ENCODE measurements at places on chromosomes 7 and 10. TPM values are rescaled to one million over a fixed set of nuclear protein-coding genes. Genes with fewer than 3 reads are reported as not detected.

Gene ARMC3
- total RNA-seq = not detected

Gene CYCS
- 46.6 TPM for total RNA-seq

- DNase-seq = no peak
These were observed at the start of gene MKX for GRCh38 chr10:27745732-27746396. Gene MKX, minus strand, starts transcription at chr10:27745819. Its CDS starts 2,404 bp downstream, at chr10:27743415.

DNA sequence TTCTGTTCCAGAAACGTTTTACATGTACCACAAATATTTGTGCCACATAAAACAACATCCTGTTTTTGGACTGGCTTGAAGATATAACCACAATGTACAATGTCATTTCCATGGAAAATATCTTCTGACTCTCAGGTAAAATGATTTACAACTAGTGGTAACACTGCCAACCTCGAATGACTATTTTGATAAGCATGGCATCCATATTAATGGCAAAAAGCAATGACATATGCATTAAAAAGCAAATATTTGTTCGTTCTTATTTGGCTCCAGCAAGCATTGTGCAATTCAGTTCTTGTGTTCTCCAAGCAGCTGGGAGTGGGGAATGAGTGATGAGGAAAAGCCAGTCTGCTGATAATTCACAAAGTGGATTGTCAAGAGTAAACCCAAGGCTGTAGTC, 289.0 kb downstream of the PLXDC2 start:
- DNase-seq = no peak

DNA sequence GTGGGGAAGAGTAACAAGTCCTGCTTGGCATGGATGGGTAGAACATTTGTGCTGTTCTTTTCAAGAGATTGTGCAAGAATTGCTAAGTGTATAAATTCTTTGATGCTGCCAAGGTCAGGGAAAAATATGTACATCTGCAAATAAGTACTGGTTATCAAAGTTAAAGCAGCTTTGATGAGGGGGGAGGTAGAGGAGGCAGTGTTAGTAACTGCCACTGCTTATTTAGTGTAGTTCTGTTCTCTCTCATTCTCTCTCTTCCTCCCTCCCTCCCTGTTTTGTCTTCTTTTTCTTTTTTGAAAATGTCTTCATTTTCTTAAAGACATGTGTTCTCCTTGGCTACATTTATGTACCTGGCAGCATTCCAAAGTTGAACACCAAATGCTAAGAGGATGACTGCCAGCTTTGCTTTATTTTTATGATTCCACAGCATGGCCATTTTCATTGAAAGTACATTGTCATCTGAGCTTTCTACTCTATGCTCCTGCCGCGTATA, 18.6 kb downstream of the CACNB2 start:
- no peak for DNase-seq

DNA sequence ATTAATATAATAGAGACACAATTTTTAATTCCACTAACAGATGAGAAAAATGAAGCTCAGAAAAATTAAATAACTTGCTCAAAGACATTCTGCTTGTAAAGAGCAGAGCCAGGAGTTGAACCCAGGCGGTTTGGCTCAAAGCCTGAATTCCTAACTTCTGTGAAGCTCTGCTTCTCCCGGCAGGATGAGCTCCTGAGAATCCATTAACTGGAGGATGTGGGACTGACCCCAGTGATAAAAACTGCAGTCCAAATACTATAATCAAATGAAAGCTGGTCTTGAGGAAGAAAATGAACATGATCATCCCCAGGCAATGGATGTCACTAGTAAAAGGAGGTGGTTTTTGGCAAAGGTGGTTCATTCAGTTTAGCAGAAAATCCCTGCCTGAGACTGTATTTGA, 898.2 kb downstream of the CCSER2 start:
- DNase-seq = no peak

DNA sequence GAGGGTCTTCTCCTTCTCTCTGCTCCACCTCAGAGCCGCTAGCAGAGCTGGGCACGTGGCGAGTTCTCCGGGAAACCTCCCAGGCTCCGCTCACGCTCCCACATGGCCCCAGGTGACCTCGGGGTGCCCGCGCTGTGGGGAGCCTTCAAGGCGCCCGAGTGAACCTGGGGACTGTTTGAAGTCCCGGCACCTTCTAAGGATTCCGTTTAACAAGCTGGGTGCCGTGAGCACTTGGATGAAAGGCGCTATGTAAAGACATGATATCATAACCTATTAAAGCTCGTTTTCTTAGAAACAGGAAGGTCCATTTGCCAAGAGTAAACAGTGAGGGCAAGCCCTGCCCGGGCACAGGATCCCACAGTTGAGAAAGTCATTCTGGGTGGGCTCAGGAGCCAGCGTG, 15.8 kb upstream of the MYL10 start:
- DNase-seq = no peak

Gene COL1A2
- total RNA-seq = 11.8 TPM

GRCh38 chr10:32367793-32368453, 21.0 kb upstream of the EPC1 start:
- DNase-seq = peak; percentile 75
